ENCODE measurements at places on chromosomes 12 and 14.

DNA sequence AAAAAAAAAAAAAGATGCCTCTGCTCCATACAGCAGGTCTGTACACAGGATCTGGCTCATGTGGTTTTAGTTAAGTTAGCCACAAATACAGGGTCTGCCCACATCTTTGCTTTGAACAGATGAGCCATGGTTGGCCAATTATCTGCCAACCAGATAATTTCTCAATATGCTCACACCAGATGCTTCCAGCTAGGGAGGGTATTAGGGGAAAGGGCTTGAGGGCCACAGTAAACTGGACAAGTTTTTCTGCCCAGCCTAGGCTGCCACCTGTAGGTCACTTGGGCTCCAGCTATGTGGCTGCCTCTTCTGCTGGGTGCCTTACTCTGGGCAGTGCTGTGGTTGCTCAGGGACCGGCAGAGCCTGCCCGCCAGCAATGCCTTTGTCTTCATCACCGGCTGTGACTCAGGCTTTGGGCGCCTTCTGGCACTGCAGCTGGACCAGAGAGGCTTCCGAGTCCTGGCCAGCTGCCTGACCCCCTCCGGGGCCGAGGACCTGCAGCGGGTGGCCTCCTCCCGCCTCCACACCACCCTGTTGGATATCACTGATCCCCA lies 776 bp downstream of the RDH5 start:
- DNase-seq, result peak; percentile 18

DNA sequence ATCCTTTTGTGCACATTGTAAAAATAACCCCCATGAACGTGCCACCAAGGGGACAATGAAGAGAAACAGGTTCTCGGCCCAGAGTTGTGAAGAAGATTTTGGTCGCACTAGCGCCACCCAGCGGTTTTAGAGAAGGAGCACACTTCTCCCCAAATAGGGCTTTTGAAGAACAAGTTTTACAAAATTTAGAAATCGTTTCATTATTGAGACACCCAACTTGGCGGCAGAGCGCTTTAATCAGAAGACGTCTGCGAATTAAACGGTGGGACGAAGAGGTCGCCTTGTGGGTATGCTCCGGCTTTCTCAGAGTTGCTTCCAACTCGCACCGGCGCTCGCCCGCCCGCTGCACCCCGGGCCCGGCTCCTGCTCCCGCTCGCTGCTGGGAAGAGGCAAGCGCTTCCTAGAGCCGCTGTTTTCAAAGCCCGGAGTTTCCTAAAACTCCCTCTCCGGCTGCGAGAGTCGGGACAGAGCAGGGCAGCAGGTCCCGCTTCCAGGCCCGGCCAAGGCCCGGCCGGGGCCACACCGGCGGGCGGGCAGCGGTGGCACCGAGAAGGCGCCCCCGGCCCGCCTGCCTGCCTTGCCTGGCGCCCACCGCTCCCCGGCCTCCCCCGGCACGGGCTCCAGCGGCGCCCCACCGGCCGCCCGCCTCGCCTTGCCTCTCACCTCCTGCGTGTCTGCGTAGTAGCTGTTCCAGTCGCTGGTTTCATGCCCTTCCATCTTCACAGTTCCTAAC lies 645 bp downstream of the FOXA1 start:
- no peak for DNase-seq

GRCh38 chr12:119082016-119082415 lies 96.7 kb upstream of the HSPB8 start:
- DNase-seq, result no peak

GRCh38 chr14:58177125-58177524 lies 22.8 kb upstream of the ACTR10 start:
- no peak for DNase-seq

DNA sequence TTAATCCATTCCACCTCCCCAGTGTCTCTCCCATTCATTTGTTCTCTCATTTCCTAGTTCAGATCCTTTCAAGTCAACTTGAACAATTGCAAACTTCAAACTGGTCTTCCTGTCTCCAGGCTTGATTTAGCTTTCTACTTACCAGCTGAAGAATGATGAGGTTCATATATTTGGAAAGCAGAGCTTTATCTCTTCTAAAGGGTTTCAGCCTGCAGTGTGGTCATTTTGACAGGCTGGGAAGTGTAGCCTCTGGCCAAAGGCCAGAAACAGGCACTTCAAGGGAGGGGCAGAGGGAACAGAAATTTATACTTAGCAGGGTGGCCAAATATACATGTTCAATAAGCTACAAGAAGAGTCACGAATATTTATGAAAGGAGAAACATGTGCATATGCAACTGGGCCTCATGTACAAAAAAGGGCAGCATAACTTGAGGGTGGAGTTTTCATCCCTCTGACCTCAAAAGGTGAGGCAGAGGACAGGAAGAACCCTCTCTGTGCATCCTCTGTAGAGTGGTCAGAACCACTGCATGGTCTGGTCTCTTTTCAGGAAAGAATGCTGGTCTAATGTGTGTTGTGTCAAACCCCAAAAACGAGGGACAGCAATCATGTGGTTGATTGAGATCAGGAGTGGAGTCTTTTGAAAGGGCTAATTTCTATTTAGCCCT lies 34.0 kb upstream of the HECTD1 start:
- DNase-seq, result no peak

DNA sequence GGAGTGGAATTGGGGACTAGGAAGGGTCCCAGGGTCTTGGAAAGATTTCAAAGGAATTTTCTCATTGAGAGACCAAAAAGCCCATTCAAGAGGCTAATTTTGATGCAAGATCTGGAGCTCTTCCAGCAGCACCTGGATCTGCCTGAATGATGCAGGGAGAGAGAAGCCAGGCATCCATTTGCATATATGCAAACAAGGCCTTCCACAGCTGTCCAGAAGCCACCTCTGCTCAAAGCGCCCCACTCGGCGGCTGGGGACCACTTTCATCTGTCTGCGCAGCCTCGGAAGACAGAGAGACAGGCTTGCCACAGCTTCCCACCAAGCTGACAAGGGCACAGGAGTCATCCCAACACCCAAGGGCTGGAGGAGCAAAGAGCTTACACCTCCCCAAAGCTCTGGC lies 295.6 kb downstream of the DPF3 start:
- no peak for DNase-seq

- peak; percentile 32 for DNase-seq
Observed at GRCh38 chr14:73173092-73173735, 36.9 kb downstream of the PSEN1 start.

GRCh38 chr12:104763168-104763805 lies 194.8 kb downstream of the SLC41A2 start:
- DNase-seq, result peak; percentile 29

GRCh38 chr12:111196532-111196931 lies 172.4 kb downstream of the PHETA1 start:
- DNase-seq, result no peak

- no peak for DNase-seq
Observed at GRCh38 chr12:122310626-122311333, 44.5 kb upstream of the VPS33A start.

- no peak for DNase-seq
Observed at GRCh38 chr14:90534091-90534837, 137.4 kb downstream of the CALM1 start.

DNA sequence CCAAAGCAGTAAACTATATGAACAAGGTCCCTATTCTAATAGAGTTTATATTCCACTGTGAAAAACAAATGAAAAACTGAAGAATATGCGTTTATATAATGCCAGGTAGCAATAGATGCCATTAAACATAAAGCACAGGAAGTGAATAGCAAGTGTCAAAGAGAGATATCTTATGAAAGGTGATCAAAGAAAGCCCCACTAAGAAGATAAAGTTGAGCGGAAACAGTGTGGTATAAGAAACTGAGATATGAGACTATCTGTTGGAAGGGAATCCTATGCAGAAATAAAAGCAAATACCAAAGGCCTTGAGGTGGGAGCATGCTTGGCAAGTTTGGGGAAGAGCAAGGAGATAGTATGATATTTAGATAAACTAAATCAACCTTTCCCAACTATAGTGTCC lies 123.1 kb upstream of the FAR2 start:
- DNase-seq, result no peak

DNA sequence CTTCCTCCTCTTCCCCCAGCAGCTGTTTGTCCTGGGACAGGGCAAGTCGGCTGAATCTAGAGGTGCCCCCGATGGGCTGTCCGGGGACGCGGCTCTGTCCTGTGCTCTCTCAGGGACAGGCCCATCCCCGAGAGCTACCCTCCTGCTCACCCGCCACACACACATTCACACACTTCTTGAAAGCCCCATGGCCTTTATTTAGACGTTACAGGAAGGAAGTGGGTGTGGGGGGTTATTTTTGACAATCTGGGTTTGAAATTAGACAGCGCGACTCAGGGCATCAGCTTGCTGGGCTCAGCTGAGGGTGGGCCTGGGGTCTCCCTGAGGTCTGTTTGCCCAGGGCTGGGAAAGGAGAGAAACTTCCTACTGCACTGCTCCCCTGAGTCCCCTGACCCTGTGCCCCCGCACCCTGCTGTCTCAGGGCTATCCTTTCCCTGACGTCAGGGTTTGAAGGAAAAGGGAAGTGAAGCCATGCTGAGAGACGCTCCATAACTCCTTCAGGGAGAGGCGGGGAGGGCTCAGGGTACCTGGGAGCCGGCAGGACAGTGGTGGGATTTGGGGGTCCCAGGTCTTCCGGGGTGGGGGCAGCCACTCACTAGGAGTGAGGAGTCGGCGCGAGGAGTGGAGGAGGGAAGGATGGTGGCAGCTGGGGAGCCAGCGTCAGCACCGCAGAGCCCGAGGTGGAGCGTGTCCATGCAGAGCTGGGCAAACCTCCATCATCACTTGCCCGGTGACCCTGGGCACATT lies 8.1 kb downstream of the PTPN6 start:
- peak; percentile 86 for DNase-seq

- no peak for DNase-seq
Observed at GRCh38 chr12:50297027-50297426, 13.7 kb upstream of the LIMA1 start.

GRCh38 chr12:48771588-48772112 lies 17.2 kb downstream of the ADCY6 start:
- no peak for DNase-seq

DNA sequence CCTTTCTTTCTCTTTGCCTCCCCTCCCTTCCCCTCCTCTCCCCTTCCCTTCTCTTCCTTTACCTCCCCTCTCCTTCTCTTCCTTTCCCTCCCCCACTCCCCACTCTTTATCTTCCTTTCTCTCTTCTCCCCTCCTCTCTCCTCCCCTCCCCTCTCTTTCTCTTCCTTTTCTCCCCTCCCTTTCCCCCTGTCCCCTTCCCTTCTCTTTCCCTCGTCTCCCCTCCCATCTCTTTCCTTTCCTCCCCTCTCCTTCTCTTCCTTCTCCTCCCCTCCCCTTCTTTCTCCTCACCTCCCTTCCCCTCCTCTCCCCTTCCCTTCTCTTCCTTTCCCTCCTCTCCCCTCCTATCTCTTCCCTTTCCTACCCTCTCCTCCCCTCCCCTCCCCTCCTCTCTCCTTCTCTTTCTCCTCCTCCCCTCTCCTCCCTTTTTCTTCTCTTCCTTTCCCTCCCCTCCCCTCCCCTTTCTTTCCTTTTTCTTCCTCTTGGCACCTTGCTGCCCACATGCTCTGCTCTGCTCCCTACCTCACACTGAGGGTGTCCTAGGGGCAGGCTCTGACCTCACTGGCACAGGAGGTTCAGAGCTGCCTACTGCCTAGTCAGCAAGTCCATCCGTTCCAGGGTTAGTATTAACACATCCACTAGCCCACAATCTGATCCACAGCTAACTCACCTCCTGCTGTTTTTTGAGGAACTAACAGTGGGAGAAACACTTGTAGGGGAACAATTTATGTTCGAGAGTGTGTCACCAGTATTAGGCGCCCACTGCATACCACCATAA lies 101.0 kb downstream of the NUAK1 start:
- no peak for DNase-seq

- no peak for DNase-seq
Observed at GRCh38 chr12:15443611-15444010, 121.3 kb downstream of the PTPRO start.

DNA sequence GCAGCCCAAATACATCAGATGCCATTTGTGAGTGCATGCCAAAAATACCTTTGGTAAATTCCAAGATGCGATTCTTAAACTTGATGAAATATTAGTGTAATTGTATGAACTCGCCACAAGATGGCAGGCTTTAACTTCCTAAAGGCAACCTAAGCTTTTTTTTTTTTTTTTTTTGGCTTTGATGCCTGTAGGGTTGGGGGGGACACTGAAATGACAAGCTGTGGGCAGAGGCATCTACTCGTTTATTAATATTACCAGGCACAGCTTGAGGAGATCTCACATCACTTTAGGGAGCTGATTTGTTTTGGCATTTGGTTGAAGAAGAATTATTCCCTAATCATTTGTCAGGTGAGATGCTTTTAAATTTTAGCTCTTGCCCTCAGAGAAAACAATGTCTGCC lies 126.7 kb upstream of the CCDC196 start:
- DNase-seq, result peak; percentile 47

- DNase-seq, result no peak
Observed at GRCh38 chr12:7142809-7143465, 12.8 kb downstream of the CLSTN3 start.

- no peak for DNase-seq
Observed at GRCh38 chr12:124650912-124651311, 83.5 kb upstream of the NCOR2 start.

DNA sequence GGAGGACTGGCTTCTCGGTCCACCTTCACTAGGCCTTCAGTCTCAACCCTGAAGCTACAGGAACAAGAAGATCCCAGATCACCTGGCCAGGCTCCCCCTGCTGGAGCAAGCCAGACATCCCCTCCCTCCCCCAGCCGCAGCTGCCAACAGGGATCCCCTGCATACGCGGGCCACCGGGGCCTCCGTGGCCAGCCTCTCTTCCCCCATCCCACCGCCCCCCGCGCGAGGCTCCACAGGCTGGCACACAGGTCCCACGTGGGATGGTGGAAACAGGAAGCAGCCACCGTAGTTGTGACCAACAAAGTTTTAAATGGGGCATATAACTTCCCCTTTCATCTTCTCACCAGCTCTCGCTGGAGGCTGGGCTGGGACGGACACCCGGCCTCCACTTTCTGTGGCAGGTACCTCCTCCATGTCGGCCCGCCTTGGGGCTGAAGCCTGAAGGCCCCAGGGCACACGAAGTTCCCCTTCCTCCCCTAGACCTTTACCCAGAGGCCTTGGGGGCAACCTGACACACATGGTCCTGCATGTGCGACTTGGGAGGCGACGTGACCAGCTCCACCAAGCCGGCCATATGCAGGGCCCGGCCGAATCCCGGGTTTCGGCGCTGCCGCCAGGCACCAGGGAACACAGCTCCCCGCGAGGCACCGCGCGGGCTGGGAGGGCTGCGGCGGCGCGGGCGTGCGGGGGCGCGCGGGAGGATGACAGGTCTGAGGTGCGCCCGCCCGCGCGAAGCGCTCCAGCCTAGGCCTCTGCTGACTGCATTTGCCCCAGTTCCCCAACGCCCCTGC lies 44.4 kb upstream of the PNMA1 start:
- peak; percentile 64 for DNase-seq

- no peak for DNase-seq
Observed at GRCh38 chr14:102580550-102581110, 11.8 kb upstream of the RCOR1 start.

- no peak for DNase-seq
Observed at GRCh38 chr12:1995205-1995896, 8.9 kb downstream of the DCP1B start.

- no peak for DNase-seq
Observed at GRCh38 chr12:15545334-15545733, 223.0 kb downstream of the PTPRO start.

DNA sequence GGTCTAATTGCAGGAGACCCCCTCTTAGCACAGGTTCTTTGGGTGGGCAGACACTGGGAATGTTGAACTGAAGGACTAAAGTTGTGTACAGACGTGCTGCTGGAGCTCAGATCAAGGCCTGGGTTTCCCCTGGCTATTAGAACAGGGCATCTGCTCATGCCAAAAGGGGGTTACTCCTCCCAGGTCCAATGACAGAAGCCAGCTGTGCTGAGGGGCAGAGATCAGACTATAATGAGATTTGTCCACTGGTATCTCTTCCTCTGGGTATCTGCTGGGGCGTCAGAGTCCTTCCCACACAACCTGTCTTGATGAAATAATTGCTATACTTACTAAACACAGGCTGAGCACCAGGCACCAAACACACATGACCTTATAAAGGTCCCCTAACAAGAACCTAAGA lies 42.6 kb downstream of the LTBP2 start:
- no peak for DNase-seq

Measured in CD4-positive, alpha-beta T cell treated with Interleukin-2 at 100 ng/mL for 4 hours (primary cell).